ENCODE measurements at places on chromosomes 4 and X.

DNA sequence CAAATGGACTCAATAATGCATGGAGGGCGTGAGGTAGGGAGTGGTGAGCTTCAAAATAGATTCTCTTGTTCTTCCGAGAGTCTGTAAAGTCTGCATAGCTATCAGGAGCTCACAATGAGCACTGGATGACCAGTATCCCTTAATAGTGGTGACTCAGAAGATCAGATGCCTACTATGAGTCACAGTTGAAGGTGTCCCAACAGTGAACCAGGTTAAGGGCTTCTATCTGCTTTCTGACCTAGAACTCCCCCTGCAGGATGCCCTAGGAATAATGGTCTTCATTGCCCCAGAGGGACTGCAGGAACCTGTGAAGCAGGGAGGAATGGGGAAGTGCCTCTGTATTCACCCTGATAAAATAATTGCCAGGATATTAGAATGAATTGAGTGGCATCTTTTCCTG, 22.1 kb downstream of the DGKK start:
- DNase-seq: no peak

- no peak for DNase-seq
Observed at GRCh38 chrX:23031600-23031999, 31.8 kb downstream of the DDX53 start.

DNA sequence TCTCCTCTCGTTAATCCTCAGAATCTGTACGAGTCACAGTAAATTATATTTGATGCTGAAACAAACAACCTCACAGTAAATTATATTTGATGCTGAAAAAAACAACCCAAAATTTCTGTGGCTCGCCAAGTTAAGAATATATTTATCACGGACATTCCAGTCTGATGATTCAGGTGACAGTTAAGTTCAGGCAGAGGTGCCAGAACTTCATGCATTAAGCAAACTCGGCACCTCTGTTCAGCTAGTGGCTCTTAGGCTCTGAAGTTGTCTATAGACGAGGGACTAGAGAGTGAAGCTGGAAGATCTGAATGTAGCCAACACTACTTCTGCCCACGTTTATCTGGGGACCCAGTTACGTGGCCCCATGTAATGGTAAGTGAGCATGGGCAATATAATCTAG, 132.2 kb upstream of the AGA start:
- peak; percentile 52 for DNase-seq

- no peak for DNase-seq
Observed at GRCh38 chrX:4588466-4588865, 875.0 kb upstream of the PRKX start.

- DNase-seq: no peak
Observed at GRCh38 chr4:47715716-47716416, 122.0 kb downstream of the CORIN start.

GRCh38 chr4:157170321-157170720, 50.2 kb upstream of the GRIA2 start:
- peak; percentile 12 for DNase-seq

DNA sequence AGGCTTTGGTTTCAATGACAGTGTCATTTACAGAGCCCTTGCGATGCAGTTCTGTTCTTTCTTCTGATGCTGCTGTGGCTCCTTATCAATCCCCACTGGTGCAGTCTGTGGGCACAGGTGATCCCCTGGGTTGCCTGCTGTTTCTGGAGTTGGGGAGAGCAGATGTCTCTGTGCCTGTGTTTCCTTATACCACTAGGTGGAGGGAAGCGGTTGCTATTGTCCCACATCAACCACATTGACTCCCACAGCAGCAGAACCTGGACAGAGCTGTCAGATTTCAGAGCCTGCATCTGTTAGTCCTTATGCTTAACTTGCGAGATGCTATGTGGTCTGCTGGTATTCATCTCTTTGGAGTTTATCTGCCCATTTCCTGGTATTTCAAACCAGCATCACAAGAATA, 57.7 kb downstream of the NEIL3 start:
- DNase-seq: peak; percentile 44

GRCh38 chrX:110454336-110454735, 95.7 kb downstream of the RTL9 start:
- no peak for DNase-seq

GRCh38 chrX:132365490-132365889, 123.3 kb downstream of the MBNL3 start:
- DNase-seq: no peak

GRCh38 chr4:174581901-174582300, 59.6 kb upstream of the HPGD start:
- DNase-seq: no peak

GRCh38 chr4:40180356-40180755, 16.5 kb upstream of the RHOH start:
- peak; percentile 91 for DNase-seq

DNA sequence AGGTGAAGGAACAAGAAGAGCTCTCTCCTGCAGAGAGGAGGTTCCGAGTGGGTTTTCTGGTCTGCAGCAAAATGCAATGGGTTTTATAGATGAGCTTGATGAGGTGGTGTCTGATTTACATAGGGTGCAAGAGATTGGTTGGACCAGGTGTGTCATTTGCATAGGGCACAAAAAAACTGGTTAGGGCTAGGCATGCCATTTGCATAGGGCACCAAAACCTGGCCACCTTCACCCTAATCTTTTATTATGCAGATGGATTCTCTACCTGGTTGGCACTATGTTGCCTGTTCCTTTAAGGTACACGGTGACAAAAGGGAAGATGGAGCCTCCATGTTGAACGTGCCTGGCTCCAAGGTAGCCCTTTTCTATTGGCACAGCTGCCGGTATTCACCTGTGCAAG, 94.5 kb upstream of the PRKX start:
- DNase-seq: no peak

DNA sequence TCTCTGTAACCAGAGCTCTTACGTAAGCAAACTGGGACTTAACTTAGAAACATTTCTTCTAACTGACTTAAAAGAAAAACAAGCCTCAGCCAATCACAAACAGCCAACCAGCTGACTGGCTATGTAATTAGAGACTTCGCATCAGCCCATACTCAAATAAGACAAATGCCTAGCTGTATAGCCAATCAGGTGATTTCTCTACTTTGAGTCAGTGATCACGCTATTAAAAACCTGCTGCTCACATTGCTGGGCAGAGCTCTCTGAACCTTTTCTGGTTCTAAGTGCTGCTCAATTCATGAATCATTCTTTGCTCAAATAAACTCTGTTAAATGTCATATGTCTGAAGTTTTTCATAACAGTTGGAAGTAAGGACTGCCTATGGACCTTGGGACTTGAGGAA, 9.9 kb upstream of the SMIM10L2A start:
- DNase-seq: no peak

- no peak for DNase-seq
Observed at GRCh38 chr4:124918559-124919122, 206.1 kb upstream of the ANKRD50 start.

GRCh38 chr4:175622887-175623286, 189.2 kb downstream of the GPM6A start:
- DNase-seq: no peak

- DNase-seq: peak; percentile 12
Observed at GRCh38 chr4:3250956-3251690, 2.2 kb downstream of the MSANTD1 start.

GRCh38 chr4:47184083-47184482, 152.7 kb downstream of the GABRB1 start:
- no peak for DNase-seq

DNA sequence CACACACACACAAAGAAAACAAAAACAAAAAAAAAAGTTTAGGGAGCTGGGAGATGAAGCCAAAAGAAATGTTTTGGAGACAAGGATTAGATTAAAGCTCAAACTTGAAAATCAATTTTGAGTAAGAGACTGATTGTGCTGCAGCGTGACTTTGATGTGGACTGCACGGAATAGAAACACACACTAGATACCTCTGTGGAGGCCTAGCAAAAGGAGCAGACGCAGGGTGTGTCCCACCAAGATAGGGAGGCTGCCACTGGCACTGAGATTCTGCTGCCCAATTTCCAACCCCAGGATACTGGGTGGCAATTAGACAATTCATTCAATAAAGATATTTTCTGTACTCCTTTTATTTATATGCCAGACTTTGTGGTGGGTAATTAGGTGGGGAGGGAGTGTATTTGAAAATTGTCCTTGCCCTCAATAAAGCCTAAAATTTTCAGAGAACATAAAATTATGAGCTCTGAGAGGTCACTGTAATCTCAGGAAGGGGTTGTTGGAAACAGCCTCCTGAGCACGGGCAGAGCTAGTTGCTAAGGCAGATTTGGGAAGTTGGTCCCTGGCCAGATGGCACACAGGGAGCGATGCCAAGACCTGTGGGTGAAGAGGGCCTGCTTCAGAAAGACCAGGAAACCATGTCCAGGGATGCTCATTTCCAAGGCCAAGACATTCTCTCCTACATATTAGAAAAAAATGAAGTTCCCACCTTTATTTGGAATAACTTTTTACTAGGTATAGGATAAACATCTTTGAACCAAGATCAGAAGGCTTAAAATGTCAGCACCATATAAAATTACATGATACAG, 1.9 kb upstream of the PPP3CA start:
- no peak for DNase-seq

Measured in fibroblast of skin of right quadriceps (primary cell).